ENCODE measurements at places on chromosomes 2 and 18. TPM values are rescaled to one million over a fixed set of nuclear protein-coding genes. Genes with fewer than 3 reads are reported as not detected.

The CYP26B1 gene
- 48.2 TPM for total RNA-seq

The SP140 gene
- total RNA-seq, result 0.47 TPM

The SAG gene
- not detected for total RNA-seq

The AKAIN1 gene
- total RNA-seq, result not detected

The AP1S3 gene
- 21.9 TPM for total RNA-seq

The TMEM198 gene
- total RNA-seq, result 4.6 TPM

The POTEI gene
- total RNA-seq, result 0.06 TPM

The RASGRP3 gene
- 36.8 TPM for total RNA-seq

The ANKRD30B gene
- not detected for total RNA-seq

The IRS1 gene
- 25.4 TPM for total RNA-seq

The HMSD gene
- total RNA-seq, result 0.18 TPM

The LBX2 gene
- 1.1 TPM for total RNA-seq

The ASB3 gene
- total RNA-seq, result 42.6 TPM

The ATP6V1C2 gene
- 7.6 TPM for total RNA-seq

The ESPNL gene
- 3.8 TPM for total RNA-seq

The HAUS1 gene
- total RNA-seq, result 22.0 TPM

The EVX2 gene
- total RNA-seq, result not detected

The AOX1 gene
- 2.8 TPM for total RNA-seq

The ZNF396 gene
- 3.9 TPM for total RNA-seq

The RAB12 gene
- 51.3 TPM for total RNA-seq

The NRP2 gene
- total RNA-seq, result 67.3 TPM

The CPS1 gene
- 7.3 TPM for total RNA-seq

The CYP27A1 gene
- 45.4 TPM for total RNA-seq

The EML6 gene
- total RNA-seq, result 21.1 TPM

The TMEM37 gene
- 25.2 TPM for total RNA-seq

The PSMA8 gene
- total RNA-seq, result not detected

The HNMT gene
- 62.0 TPM for total RNA-seq

The SLC4A5 gene
- total RNA-seq, result 8.4 TPM

The C1QL2 gene
- total RNA-seq, result not detected

The ZSWIM2 gene
- total RNA-seq, result not detected

The CAPN10 gene
- 28.1 TPM for total RNA-seq

The RUFY4 gene
- total RNA-seq, result 0.29 TPM

The SLC5A7 gene
- total RNA-seq, result 0.53 TPM

The SCYGR1 gene
- not detected for total RNA-seq

The INHA gene
- 0.58 TPM for total RNA-seq

The DDX1 gene
- total RNA-seq, result 71.8 TPM

The CDH20 gene
- total RNA-seq, result 3.9 TPM

The FOXI3 gene
- 0.06 TPM for total RNA-seq

The AUP1 gene
- 68.7 TPM for total RNA-seq

The SPP2 gene
- not detected for total RNA-seq

The CFAP221 gene
- total RNA-seq, result 15.8 TPM

The DYNAP gene
- total RNA-seq, result not detected

The ODC1 gene
- total RNA-seq, result 270 TPM

The LAMA3 gene
- 2.3 TPM for total RNA-seq

The CXCR1 gene
- 1.4 TPM for total RNA-seq

The CSRNP3 gene
- 12.8 TPM for total RNA-seq

The RMC1 gene
- 21.9 TPM for total RNA-seq

The B4GALT6 gene
- 5.7 TPM for total RNA-seq

The KCNG2 gene
- total RNA-seq, result 1.4 TPM

The CFAP65 gene
- total RNA-seq, result 0.23 TPM

The CDH19 gene
- total RNA-seq, result 0.47 TPM

The APLF gene
- 7.3 TPM for total RNA-seq

The RPRM gene
- total RNA-seq, result 5.3 TPM

The DSG4 gene
- not detected for total RNA-seq

The PRKAG3 gene
- 5.0 TPM for total RNA-seq

The MYO5B gene
- 27.9 TPM for total RNA-seq

The CNGA3 gene
- not detected for total RNA-seq

The NOL4 gene
- 2.7 TPM for total RNA-seq

The ASB18 gene
- total RNA-seq, result 2.0 TPM

Measured in metanephros (tissue), 2 donors.